ENCODE measurements at places on chromosomes 11 and 22.

GRCh38 chr11:79046366-79046765, 394.5 kb downstream of the TENM4 start:
- no peak for DNase-seq

- DNase-seq, result no peak
These were observed 55.1 kb downstream of the IRAG1 start for GRCh38 chr11:10638316-10638925.

GRCh38 chr11:102546427-102546826, 15.9 kb upstream of the MMP7 start:
- no peak for DNase-seq

GRCh38 chr11:108768370-108768769, 103.5 kb downstream of the DDX10 start:
- DNase-seq, result no peak

DNA sequence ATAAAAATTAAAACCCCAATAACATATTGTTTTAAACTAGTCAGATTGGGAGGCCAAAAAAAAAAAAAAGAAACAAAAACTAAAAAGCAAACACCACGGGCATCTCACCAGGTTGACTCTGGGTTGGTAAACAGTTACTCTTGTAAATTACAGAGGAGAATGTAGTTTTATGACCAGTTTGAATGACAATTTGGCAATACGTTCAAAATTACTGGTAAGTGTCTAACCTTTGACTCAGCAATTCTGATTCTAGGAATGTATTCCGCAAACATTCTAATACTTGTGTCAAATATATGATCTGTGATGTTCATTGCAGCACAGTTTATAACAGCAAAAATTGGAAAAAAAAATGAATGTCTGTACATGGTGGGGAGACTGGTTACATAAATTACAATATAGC, 1376.0 kb downstream of the TBC1D22A start:
- no peak for DNase-seq

- no peak for DNase-seq
These were observed 1.7 kb upstream of the CHCHD10 start for GRCh38 chr22:23769321-23769965.

GRCh38 chr11:106733635-106734034, 284.6 kb downstream of the GUCY1A2 start:
- no peak for DNase-seq

DNA sequence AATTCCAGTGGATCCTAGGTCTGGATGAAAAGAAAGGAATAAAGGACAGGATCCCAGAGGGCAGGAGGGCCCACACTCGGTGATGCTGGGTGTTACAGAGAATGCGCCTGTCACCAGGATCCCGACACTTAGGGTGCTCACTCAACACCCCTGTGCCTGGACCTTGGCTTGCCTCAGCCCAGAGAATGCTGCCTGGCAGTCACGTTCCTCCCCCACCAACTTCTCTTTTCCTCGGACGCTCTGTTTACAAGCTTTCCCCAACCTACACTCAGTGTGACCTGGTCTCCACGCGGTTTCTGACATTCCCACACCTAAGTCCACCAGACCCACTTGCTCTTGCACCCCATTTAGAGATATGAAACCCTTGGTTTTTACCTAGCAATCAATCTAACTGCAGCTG, 38.0 kb upstream of the ETS1 start:
- DNase-seq, result no peak

DNA sequence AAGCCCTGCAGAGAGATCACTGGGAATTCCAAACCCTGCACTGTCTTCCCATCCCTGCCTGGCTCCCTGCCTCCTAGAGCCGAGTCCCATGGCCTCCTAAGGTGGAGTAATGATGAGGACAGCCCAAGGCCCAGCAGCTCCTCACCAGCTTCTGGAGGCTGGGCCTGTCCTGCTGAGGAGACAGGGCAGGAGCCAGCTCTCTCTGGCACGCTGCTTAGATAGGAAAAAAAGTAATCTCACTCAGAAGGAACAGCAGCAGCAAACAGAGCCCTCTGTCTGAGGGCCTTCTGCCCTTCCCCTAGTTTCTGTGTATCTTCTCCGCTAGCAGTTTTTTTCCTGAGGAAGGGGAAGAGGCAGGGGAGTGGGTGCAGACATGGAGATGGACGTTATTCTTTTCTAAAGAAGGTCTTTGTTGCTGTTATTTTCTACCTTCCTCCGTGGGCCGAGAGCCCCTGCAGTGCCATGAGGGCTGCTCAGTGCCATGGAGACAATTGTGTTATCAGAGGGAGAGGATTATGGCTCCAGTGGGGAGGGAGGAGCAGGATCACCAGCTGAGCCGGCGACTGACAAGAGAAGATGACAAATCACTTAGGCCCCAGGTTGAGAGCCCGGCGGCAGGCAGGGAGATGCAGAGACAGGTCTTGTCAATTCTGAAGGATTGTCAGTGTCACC, 315.3 kb downstream of the BUD13 start:
- no peak for DNase-seq

- no peak for DNase-seq
These were observed 3.0 kb upstream of the APLNR start for GRCh38 chr11:57240007-57240406.

GRCh38 chr22:49301398-49302149, 526.1 kb downstream of the BRD1 start:
- no peak for DNase-seq

- DNase-seq, result no peak
These were observed 25.0 kb upstream of the SERPIND1 start for GRCh38 chr22:20748731-20749428.

GRCh38 chr22:37281646-37282384, 493 bp upstream of the CYTH4 start:
- DNase-seq, result no peak

DNA sequence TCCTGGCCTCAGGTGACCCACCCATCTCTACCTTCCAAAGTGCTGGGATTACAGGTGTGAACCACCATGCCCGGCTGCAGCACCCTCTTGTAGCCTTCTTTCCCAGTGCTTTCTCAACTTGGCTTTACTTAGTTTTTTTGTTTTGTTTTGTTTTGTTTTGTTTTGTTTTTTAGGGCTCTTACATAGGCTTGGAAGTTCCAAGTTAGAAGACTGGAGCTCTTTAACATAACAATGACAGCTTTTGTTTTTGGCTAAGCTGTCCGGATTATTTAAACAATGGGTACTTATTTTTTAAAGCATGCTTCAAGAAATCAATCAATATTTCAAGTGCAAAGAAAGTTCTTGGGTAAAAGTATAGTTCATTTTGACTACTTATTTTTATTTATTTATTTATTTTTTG, 25.9 kb downstream of the KMT2A start:
- no peak for DNase-seq

GRCh38 chr11:21711341-21711740, 481.5 kb upstream of the ANO5 start:
- DNase-seq, result no peak

- DNase-seq, result no peak
These were observed 123.8 kb downstream of the ZNF280B start for GRCh38 chr22:22384668-22385244.

- no peak for DNase-seq
These were observed 11.4 kb downstream of the SLC16A8 start for GRCh38 chr22:38072322-38073149.

GRCh38 chr22:46481386-46481785, 56.0 kb downstream of the CELSR1 start:
- no peak for DNase-seq

- no peak for DNase-seq
These were observed 64.5 kb downstream of the BARX2 start for GRCh38 chr11:129440028-129440713.

DNA sequence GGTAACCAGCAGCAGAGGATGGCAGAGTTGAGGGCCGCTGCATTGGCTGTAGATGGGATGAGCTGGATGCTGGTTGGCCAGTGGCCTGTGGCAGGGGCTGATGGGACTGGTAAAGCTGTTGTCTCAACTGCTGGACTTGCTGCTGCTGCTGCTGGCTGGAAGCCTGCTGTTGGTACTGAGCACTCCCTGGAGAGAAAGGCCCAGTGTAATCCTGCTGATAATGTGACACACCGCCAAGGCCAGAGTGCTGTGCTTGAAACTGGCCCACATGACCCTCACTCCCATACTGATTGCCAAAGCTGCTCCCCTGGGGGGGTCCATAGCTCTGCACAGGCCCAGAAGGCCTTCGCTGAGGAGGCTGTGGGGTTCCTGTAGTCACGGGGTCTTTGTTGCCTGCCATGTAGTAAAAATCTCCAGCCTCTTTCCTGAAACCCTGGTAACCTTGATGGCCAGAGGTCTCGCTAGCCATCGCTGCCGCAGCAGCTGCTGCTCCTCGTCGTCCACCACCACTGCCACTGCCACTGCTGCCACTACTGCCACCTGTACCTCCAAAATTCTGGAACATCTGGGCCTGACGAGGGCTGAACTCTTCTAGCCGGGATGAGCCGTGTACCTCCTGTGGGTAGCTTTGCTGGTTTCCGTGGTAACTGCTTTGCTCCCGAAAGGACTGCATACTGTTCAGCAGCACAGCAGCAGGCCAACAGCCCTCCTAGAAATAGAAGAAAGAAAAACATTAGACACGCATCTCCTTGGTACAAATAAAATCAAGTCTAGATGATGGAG, 55.6 kb downstream of the TCF20 start:
- no peak for DNase-seq

GRCh38 chr11:87491381-87491780, 453.6 kb downstream of the TMEM135 start:
- DNase-seq, result no peak

- DNase-seq, result no peak
These were observed 1.3 kb downstream of the CTSW start for GRCh38 chr11:65880844-65881421.

- no peak for DNase-seq
These were observed 31.6 kb downstream of the C11orf58 start for GRCh38 chr11:16770016-16770415.

DNA sequence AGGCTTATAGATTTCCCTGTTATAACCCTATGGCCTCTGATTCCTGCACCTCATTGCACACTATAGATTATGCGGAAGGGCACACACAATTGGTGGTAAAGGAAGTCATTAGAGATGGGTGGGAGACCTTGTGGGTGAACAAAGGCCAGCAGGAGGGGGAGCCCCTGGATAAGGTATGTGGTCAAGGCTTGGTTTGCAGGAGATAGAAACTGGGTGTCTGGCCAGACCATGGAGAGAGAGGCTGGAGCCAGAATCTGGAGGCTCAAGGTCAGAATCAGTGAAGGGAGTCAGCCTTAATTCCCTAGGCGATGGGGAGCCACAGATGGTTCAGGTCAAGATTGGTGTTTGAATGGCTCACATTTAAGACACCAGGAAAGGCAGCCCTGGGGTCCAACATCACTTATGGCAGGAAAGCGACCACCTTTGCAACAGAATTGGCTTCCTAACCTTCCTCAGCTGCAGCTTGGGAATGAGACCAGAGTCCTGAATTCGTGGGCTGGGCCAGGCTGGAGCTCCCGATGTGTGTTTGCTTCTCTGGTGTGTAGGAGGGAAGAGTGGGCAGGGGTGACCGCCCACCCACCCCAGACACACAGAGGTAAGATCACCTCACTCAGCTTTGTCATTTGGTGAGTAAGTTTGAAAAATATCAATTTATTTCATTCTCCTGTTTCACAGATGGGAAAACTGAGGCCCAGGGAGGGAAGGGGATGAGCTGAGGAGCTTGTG, 22.7 kb upstream of the SCUBE1 start:
- no peak for DNase-seq

GRCh38 chr11:77503006-77503405, 29.1 kb upstream of the PAK1 start:
- no peak for DNase-seq

DNA sequence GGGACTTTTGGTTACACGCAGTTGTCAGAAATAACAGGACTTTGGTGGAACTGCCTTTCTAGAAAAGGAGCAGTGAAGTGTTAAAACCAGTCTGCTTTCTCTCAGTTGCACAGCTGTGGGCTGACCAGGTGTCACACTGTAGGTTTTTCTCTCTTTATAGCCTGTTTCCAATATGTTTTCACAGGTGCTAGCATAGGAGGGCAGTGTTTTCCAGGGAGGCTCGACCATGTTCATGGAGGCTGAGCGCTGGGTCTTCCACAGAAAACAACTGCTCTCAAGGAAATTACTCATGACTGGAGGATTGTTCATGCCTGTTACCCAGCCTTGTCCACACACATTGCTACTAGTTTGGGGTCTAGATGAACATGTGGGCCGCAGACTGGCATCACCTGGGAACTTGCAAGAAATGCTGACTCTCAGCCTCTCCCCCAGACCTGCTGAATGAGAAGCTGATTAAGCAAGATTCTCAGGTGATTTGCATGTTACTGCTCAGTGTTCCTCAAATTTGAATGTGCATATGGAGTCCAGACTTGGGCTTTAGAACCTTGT, 157.7 kb downstream of the MAML2 start:
- DNase-seq, result no peak

DNA sequence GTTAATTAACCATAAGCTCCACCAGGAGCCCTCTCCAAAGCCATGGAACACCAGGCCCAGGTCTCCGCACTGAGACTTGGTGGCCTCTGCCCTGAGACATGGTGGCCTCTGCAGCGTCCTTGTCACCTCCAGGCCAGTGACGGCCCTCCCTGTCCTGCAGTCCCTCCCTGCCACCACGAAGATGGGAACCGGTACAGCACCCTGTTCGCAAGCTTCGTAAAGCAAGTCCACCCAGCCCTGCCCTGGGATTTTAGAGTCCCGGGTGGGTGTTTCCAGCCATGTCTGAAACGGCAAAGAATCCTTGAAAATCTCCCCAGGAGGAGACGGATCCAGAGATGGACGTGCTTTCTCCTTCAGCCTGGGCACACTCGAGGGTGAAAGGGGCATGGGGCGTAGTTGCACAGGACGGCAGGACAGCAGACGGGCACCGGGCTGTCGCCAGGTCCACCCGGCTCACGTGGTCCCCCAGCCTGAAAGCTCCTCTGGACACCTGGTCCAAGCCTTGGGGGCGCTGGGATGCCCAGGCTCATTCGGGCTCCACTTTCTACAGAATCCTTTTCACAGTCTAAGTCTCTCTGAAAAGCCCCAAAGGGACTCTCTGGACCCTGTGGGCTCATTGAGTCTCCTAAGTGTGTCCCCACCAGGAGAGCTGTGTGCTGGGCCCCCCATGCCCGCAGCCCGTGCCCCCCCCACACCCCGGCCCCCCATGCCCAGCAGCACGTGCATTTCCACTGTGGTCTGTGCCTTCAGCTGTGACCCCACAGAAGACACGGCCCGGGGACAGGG, 456.2 kb downstream of the BRD1 start:
- DNase-seq, result no peak

DNA sequence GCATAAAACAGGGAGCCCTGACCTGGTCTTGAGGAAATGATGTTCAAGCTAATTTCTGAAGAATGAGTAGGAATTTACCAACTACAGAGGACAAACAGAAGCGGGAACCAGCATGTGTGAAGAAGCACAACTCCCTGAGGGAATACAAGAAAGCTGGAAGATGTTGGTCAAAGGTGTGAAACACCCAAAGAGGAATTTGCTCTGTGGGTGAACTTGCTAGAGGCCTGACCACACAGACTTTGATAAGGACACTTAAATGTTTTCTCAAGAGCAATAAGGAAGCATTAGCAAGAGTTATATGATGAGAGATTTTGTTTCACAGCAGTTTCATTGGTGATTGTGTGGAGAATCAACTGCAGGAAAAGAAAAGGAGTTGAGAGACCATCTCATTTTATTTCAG, 17.6 kb downstream of the SLC5A12 start:
- DNase-seq, result no peak

DNA sequence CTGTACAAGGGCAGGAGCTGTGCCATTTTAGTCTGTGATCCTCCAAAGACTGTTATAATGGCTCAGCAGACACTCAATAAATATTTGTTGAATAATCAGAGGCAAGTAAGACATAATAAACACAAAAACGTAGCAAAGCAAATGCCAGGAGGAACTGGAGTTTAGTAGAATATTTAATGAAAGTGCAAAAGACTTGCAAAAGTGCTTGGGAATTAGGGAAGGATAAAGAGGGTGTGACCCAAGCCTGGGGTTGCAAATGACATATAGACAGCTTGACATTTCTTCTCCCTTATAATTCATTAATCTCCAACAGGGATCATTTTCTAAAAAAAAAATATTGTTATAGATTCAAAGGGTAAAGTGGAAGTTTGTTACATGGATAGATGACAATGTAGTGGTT, 212.7 kb upstream of the PGR start:
- DNase-seq, result no peak

Measured in cerebellar nuclear complex (tissue), 1 donor.